ENCODE measurements at places on chromosomes 1 and 21.

- no peak for DNase-seq
Measured at GRCh38 chr1:36981771-36982622, 52.3 kb downstream of the GRIK3 start.

GRCh38 chr1:103218369-103218768 is 110.0 kb upstream of the COL11A1 start:
- no peak for DNase-seq

GRCh38 chr1:214837376-214837775 is 234.4 kb downstream of the CENPF start:
- no peak for DNase-seq

DNA sequence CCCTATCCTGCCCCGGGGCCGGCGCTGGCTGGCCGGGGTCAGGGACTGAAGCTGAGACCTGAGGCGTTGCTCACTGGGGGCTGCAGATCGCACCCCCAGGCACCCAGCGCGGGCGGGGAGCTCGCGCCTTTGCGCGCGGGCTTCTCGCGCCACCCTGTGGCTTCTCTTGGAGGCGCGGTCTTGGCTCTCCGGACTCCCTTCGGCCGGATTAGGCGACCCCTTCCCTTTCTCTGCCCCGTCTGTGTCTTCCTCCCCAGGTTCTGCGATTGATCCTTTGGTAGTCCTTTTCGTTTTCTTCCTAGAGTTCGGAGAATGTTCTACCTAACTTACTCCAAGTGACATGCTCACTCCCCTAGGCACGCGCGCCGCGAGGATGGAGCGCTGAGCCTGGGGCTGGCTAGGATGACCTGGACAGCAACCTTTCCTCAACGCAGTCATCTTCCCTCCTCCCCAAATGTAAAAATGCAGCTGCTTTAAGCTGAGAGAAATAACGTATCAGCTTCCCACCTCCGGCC is 495 bp upstream of the NTRK1 start:
- peak; percentile 52 for DNase-seq

DNA sequence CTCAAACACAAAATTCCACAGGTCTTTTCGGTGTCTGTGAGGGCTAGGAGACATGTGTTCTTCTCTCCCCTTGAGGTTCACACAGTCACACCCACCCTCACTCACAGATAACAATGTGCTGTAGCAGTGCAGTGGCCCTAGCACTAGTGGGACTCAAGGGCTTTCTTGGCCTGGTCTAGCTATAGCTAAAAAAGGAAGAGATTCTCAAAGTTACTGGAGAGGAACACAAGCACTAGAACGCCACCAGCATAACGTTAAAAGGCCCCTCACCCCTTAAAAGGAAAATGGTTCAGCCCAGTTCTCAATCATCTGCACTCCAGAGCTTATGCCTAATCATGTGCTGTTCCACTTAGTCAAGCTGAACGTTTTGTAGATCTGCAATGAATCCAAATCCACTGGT is 39.5 kb downstream of the RGS8 start:
- no peak for DNase-seq

DNA sequence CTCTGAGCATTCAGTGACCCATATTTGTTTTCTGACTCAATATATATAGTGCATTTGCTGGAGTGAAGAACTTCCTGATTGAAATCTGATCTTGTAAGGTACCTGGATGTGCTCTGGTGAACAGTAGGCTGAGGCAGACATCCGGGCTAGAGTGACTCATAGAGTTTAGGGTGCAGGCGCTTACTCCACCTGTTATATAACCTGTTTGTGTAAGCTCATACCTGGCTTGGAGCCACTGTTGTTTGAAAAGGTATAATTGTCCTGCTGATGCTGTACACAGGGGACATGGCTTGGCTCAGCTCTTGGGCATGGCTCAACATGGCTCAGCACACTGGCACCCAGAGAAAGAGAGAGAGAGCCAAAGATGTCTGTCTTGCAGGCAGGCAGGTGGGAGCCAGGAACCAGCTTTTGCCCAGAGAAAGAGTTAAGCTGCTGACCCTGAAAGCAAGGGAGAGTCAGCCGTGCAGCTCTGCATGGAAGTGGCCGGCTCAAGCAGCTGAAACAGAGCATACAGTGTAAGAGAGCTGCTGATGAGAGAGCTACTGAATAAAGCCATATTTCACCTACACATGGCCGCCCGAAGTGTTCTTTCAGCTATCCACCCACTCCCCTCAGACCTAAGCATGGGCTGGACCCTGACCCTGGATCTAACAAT is 43.2 kb downstream of the GJA5 start:
- peak; percentile 28 for DNase-seq

GRCh38 chr1:18336801-18337200 is 143.9 kb upstream of the KLHDC7A start:
- no peak for DNase-seq

DNA sequence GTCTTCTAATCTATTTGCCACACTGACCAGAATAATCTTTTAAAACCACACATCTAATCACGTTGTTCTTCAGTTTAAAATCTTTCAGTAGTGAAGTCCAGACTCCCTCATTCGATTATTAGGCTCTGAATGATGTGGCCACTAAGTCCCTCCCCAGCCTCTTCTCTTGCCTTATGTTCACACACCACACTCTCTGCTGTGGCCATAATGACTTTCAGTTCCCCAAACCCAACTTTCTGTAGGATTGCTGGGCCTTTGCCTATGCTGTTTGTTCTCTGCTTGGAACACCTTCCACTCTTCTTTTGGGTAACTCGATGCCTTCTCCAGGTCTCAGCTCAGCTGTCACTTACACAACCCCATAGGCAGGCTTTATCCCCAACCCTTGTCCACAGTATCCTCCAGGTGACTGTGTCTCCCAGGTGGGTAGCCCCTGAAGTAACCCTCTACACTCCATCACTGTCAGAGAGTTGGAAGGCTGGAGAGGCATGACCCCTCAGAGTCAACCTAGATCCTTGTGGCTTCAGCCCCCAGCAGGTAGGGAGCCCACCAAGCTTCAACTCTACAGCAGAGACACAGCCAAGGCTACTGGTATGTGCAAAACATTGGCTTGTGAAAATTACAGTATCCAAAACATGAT is 8.4 kb upstream of the SLC37A1 start:
- DNase-seq = no peak

DNA sequence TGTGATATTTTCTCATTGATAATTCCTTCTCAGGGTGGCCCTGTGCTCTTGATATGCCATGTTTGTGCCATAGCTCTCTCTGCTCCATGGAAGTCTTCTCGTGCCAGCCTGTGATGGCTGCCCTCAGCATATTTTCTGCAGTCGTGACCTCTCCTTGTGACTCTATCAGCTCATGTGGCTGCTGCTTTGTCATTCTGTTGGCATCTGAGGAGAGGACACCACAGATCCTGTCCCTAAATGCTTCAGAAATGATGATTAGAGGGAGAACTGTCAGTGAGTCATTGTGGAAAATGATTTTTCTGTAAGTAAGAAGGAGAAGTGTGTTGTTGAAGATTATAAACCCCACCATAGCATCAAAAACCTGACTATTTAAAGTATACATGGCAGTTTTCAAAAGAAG is 286.0 kb downstream of the ADGRL2 start:
- DNase-seq = no peak

GRCh38 chr1:90955769-90956168 is 66.1 kb downstream of the ZNF644 start:
- no peak for DNase-seq
